ENCODE measurements at places on chromosomes 6 and 20.

- no peak for DNase-seq
Observed at GRCh38 chr6:22072949-22073348, 223.9 kb downstream of the PRL start.

GRCh38 chr20:49549801-49550551 is 18.0 kb downstream of the PTGIS start:
- DNase-seq, result no peak

- DNase-seq, result peak; percentile 61
Observed at GRCh38 chr6:151389618-151390275, 1.6 kb downstream of the ZBTB2 start.

DNA sequence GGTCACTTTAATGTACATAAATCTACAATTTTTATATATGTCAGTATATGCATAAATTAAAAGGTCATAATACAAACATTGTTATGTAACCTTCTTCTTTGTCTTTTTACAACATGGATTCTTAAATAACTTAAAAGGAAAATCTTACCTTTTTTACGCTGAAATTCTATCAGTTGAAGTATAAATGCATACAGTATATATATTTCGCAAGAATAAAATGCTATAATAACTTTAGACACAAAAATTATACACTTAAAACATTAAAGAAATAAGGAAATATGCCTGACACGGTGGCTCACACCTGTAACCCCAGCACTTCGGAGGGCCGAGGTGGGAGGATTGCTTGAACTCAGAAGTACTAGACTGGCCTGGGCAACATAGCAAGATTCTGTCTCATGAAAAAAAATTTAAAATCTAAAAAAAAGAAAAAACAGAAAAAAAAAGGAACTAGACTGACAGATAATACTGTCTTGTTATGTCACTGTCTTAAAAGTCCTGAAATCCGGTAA is 109.8 kb upstream of the MAP7 start:
- no peak for DNase-seq

DNA sequence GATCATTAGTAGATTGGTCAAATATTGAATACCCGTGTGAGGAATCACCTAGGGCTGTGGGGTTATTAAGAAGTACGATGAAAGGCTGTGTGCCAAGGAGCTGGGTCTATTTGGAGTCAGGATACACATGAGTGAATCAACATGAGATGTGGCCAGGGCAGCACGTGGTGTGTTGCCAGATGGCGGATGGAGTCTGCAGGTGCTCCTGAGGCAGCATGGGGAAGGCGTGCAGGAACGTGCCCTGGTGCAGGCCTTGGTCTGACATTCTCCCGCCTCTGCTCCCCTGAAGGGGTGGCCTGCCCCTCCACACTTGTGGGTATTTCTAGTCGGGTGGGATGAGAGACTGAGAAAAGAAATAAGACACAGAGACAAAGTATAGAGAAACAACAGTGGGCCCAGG is 39.0 kb upstream of the SLC22A1 start:
- no peak for DNase-seq

DNA sequence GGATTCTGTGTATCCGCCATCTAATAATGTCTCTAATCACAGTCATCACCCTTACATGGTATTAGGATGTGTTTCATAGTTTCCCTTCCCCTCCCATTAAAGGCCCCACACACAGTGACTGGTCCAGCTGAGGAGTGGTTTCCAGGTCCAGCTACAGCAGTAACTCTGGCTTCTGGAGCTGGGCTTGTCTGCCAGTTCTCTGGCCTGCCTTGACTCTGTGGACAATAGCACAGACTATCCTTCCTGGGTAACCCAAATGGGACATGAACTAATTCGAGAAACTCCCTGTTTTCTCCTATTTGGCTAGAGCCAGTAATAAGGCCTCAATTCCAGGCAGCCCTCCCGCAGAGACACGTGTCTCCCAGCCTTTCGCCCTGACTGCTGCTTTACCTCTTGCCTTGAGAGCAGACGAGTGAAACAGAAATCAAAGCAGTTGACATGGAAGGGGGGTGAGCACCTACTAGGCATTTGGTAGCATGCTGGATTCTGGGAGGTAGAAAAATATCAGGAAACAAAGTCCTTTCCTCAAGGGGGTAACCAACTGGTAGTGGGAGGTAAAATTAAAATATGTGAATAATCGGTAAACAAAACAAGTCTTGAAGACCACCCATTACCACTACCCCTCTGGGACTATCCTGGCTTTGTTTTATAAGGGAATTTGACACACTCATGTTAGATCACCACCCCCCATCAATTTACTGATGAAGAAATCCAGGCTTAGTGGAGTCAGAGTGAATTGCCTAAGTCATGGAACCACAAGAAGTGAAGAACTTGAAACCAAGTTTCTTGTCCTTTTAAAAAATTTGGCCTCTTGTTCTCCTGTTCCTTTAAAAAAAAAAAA is 1.2 kb downstream of the TRAF3IP2 start:
- no peak for DNase-seq

DNA sequence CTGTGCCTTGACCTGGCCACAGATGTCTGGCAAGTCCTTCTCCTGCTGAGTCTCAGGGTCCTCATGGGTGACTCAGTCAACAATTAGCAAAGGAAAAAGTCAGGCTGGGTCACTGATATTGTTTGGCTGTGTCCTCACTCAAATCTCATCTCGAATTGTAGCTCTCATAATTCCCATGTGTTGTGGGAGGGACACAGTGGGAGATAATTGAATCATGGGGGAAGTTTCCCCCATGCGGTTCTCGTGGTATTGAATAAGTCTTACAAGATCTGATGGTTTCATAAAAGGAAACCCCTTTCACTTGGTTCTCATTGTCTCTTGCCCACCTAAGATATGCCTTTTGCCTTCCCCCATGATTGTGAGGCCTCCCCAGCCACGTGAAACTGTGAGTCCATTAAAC is 45.7 kb downstream of the PREX1 start:
- DNase-seq, result peak; percentile 42

GRCh38 chr6:37182736-37183590 is 13.0 kb downstream of the PIM1 start:
- DNase-seq, result peak; percentile 75

DNA sequence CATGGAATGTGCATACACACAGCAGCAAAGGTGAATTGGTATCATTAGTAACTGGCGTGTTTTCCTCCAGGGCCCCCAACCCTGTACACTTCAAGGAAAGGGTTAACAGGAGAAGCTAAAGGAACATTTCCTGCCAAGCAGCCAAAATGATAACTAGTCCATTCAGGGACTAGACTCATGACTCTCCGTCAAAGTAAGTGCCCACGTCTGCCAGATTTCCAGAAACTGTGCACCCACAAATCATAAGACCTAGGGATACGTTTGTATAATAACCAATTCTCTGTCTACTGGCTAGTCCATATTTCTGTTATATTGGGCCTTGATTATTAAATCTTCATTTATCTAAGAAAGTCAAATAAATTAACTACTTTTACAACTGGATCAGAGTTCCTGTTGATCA is 76.0 kb upstream of the NHSL1 start:
- DNase-seq, result no peak

- peak; percentile 27 for DNase-seq
Observed at GRCh38 chr20:59400708-59401107, 100.3 kb downstream of the EDN3 start.

DNA sequence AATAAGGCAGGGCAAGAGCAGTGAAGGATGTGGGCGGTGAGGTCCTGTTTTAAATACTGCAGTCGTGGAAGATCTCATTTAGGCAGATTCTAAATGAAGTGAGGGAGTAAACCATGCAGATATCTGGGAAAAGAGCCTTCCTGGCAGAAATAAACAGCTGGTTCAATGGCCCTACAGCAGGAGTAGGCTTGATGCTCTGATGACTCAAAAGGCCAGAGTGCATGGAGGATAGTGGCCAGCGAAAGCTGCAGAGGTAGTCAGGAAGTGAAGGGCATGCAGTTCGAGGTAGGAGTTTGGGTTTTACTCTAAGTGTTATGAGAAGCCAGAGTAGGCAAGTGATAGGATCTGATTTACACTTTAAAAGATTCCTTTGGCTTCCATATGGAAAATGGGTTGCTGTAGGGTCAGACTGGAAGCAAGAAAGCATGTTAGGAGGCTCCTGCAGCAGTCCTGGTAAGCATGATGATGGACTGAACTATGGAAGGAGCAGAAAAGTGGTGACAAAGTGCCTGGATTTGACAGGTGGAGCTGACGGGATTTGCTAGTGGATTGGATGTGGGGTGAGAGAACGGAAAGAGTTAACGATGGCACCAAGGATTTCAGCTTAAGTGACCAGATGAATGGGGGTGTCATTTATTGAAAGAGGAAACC is 150.0 kb downstream of the GJA10 start:
- no peak for DNase-seq

GRCh38 chr6:53033764-53034163 is 31.4 kb upstream of the FBXO9 start:
- DNase-seq, result no peak

- no peak for DNase-seq
Observed at GRCh38 chr6:8435845-8436168, 462 bp upstream of the SLC35B3 start.

DNA sequence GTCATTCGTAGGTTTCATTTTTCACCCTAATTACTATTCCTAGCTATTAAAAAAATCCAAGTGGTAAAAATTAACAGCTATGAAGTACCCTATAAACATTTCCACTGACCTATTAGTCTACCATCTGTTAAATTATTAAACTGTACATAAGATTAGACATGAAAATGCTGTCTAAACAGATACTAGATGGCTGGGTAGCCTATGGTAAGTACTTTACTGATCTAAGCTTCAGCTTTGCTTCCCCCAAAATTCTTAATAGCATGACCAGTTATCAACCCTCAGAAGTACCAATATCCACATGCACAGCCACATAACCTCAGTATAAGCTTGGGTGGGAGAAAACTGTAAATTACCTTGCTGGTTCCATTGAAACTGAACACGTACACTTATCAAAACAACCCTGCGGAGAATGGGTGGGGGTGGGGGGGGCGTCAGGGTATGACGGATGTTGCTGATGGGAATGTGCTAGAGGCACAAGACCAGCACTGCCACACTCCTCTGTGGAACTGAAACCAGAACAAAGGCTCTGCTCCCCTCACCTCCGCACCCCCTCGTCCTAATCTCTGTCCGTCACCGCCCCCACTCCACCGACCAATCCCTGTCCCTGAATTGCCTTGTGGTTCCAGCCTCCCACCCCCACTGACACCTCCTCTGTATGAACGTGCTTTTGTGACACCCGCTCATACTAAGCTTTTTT is 45.3 kb downstream of the B4GALT5 start:
- DNase-seq, result peak; percentile 81

DNA sequence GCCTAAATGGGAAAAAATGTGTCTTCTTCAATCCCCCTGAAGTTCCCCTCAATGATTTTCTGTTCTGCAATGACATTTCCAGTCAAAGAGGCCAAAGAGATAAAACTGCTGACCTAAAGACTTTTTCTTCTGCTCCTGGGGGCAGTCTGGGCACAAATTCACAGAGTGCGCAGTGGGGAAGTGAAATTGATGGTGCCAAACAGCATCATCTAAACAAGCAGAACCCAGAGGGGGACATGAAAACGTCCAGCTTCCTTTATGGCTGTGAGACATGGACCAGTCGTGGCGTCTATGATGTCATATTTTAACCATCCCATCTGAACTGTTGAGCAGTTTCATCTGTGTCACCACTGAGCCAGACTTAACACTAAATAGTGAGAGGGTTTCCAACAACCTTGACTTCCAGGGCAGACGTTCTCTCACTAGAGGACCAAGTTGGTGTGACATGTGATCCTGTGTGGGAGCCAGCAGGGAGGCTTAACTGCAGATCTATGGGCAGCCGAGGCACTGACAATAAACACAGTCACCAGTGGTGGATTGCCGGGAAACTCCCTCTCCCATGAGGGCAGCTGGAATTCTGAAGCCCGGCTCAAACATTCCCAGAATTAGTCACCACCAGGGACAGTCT is 12.4 kb downstream of the SCML4 start:
- DNase-seq, result no peak

- no peak for DNase-seq
Observed at GRCh38 chr6:4585682-4586468, 190.3 kb upstream of the CDYL start.

DNA sequence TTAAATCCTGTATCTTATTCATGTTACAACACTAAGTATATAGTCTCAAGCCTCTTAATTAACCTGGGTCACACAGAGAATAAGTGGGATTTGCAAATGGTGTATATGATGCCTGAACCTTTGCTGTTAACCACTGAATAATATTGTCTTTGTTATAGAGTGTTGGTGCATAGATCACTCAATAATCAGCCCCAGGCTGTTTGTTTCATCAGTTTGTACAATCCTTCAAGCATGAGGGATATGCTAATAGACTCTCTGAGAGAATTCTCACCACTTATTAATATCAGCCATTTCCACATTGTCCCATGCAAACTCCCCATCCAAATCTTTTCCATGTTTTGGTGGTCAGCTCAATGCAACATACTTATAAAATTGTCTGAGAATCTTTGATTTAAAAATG is 21.7 kb downstream of the OR2B6 start:
- DNase-seq, result no peak

DNA sequence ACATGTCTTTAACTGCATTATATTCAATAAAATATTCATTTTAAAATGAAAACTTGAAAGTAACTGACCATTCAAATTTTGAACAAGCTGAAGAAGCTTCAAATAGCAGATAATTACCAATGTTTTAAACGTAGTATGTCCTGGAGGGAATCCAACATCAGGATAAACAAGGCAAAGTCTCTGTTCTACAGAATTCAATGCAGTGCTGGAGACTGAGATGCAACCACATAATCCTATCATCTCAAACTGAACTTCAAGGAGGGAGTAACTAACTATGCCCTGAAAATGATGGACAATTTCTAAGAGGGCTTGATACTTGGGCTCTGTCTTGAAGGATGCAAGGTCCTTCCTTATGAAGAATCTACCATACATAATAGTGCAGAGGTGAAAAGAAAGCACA is 100.7 kb downstream of the PRKN start:
- DNase-seq, result no peak

DNA sequence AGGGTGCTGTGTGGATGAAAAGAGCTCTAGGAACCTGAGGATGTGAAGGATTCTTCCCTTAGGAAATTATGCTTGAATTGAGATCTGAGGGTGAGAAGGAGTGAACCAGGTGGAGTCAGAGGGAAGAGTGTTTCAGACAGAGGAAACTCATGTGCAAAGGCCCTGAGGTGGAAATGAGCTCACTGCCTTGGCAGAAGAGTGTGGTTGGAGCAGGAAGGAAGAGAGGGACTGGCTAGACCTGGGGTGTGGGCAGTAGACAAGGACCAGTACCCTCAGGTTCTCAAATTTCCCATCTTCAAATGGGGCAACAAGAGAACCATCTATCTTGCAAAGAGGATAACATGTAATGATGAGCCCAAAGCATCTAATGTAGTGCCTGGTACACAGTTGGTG is 24.0 kb upstream of the GTSF1L start:
- peak; percentile 46 for DNase-seq

GRCh38 chr6:53961679-53962370 is 149.4 kb upstream of the MLIP start:
- DNase-seq, result no peak

GRCh38 chr6:106866875-106867658 is 107.5 kb downstream of the CD24 start:
- no peak for DNase-seq

Data from stimulated activated CD8-positive, alpha-beta memory T cell treated with anti-CD3 and anti-CD28 coated beads, Interleukin-4, amount 100 ng/mL, for 48 hours (primary cell).